ENCODE measurements at places on chromosomes 11 and 22.
A peak's percentile ranks its signal among the peaks of the same experiment; 100 is the strongest.

- DNase-seq = peak; percentile 56
- H3K4me3 ChIP-seq = no peak overlapping the region
- no peaks in the 10 kb centered on the region for H3K27me3 ChIP-seq
These were observed 6.0 kb upstream of the TMEM123 start for GRCh38 chr11:102458548-102458947.

DNA sequence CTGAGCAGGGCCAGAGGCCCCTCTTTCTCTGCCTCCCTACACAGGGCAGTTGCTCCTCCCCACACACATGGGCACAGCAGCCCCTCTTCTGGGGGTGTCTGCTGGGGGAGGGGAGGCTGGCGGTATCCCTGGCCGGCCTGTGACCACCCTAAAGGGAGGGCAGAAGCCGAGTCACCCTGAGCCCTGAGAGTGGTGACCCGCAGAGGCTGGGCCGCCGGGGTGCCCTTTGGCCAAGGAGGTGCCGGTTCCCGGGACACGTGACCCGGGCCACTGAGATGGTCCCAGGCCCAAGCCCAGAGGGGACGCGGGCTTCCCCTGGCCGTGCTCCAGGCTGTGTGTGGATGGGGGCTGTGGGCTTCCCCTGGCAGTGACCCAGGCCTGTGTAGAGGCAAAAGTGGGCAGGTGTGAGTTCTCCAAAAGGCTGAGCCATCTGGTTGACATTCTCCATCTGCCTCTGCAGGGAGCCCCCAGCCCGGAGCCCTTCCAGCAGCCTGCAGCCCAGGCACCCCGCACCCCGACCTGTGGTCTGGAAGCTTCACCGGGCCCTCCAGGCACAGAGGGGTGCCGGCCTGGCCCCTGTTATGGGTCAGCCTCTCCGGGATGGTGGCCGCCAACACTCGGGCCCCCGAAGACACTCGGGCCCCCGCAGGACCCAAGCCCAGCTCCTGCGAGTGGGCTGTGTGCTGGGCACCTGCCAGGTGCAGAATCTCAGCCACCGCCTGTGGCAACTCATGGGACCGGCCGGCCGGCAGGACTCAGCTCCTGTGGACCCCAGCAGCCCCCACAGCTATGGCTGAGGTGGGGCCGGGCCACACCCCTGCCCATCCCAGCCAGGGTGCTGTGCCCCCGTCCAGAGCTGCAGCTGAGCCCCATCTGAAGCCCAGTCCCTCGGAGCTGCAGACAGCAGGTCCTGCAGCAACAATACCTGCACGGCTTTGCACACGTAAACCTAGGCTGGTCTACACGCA, 1.0 kb downstream of the ADM2 start:
- peaks cover 16% of the 10 kb centered on the region for H3K4me1 ChIP-seq
- no peak overlapping the region for H3K27ac ChIP-seq
- H3K27me3 ChIP-seq = no peaks in the 10 kb centered on the region
- DNase-seq = no peak
- H3K4me3 ChIP-seq = peak overlapping the region; percentile 67
- H3K36me3 ChIP-seq = no peaks in the 10 kb centered on the region

DNA sequence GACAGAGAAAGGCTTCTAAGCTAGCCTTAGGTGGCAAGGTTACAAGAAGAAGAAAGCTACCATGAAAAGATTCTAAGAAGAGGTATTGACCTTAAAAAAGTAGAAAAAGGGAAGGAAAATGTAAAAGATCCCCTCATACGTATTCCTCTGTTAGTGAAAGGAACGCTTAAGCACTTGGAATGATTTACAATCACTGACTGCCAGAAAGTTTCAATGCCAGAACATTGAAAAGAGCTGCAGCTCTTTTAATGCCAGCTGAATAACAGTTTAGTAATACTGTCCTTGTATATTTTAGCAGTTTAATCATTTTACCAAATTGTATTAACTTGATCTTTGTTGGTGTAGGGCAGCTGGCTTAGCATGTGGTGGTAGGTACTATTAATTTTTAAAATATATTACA, 650.7 kb downstream of the FAM181B start:
- H3K36me3 ChIP-seq = no peaks in the 10 kb centered on the region
- H3K4me3 ChIP-seq = no peak overlapping the region
- peaks cover 100% of the 10 kb centered on the region for H3K27me3 ChIP-seq
- no peak for DNase-seq
- no peaks in the 10 kb centered on the region for H3K4me1 ChIP-seq

DNA sequence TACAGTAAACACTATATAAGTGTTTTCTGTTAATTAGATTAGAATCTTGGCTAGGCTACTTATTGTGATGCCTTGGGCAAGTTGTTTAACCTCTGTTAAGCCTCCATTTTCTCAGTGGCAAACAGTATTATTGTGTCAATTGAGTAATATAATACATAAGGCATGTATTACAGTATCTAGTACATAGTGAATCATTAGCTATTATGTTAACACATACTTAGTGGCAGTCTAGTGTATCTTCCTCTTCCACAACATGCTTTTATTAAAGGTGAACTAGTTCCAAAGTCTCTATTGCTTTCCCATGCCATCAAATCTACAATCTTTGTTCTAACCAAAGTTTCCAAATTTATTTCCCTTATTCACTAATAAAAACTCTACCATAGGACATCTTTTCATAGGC, 200.9 kb downstream of the SOX6 start:
- peaks cover 11% of the 10 kb centered on the region for H3K4me1 ChIP-seq
- no peaks in the 10 kb centered on the region for H3K27me3 ChIP-seq
- H3K36me3 ChIP-seq = no peaks in the 10 kb centered on the region
- no peak overlapping the region for H3K4me3 ChIP-seq
- DNase-seq = no peak

GRCh38 chr11:96554236-96554820, 164.5 kb downstream of the JRKL start:
- H3K27ac ChIP-seq = no peak overlapping the region
- DNase-seq = no peak
- no peaks in the 10 kb centered on the region for H3K4me1 ChIP-seq
- peaks cover 37% of the 10 kb centered on the region for H3K27me3 ChIP-seq
- peaks cover 4% of the 10 kb centered on the region for H3K36me3 ChIP-seq

DNA sequence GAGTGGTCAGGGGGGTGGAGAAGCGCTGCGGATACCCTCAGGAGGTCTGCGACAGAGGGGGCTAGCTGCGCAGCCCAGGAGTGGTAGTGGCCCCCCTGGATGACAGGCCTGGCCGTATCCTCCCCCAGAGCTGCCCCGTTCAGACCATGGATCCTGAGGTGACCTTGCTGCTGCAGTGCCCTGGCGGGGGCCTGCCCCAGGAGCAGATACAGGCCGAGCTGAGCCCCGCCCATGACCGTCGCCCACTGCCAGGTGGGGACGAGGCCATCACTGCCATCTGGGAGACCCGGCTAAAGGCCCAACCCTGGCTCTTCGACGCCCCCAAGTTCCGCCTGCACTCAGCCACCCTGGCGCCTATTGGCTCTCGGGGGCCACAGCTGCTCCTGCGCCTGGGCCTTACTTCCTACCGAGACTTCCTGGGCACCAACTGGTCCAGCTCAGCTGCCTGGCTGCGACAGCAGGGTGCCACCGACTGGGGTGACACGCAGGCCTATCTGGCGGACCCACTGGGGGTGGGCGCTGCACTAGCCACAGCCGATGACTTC, 505 bp downstream of the NUDT22 start:
- H3K4me1 ChIP-seq = peaks cover 8% of the 10 kb centered on the region
- H3K27ac ChIP-seq = peak overlapping the region; percentile 80
- no peak for DNase-seq
- no peaks in the 10 kb centered on the region for H3K27me3 ChIP-seq

GRCh38 chr11:27740362-27741013, 40.2 kb upstream of the BDNF start:
- no peak overlapping the region for H3K27ac ChIP-seq
- no peaks in the 10 kb centered on the region for H3K36me3 ChIP-seq

GRCh38 chr11:129278586-129279319, 86.6 kb upstream of the ARHGAP32 start:
- peak; percentile 20 for DNase-seq
- H3K27me3 ChIP-seq = no peaks in the 10 kb centered on the region
- peak overlapping the region; percentile 80 for H3K4me3 ChIP-seq
- H3K27ac ChIP-seq = peak overlapping the region; percentile 89
- no peaks in the 10 kb centered on the region for H3K36me3 ChIP-seq

DNA sequence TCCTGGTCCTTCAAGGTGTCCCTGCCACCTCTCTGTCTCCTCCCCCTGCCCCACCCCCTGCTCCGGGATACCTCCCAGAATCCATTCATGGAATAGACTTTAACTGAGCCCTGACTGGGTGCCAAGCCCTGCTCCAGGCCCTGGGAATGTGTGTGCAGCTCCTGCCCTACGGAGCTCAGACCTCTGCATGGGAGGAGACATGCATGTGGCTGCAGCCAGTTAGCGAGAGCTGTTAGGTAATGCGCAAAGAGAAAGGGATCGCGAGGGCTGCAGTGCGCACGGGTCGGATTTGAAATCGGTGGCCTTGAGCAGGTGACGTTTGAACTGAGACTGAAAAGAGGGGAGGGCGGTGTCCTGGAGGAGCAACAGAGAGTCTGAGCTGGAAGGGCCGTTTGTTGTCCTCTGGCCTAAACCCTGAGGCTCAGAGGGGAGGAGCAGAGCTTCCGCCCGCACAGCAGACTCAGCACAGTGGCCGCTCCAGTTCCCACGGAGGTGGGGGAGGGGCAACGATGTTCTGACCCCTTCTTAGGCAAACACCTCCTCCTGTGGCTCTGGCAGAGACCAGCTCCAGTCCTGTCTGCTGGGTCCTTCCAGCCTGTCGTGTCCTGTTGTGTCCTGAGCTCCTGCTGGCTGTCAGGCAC, 19.8 kb upstream of the LRRC10B start:
- DNase-seq = no peak
- no peak overlapping the region for H3K27ac ChIP-seq
- H3K4me1 ChIP-seq = peaks cover 7% of the 10 kb centered on the region
- peaks cover 6% of the 10 kb centered on the region for H3K36me3 ChIP-seq
- peak overlapping the region; percentile 4 for H3K4me3 ChIP-seq
- peaks cover 1% of the 10 kb centered on the region for H3K27me3 ChIP-seq
